Liver (tissue), 10 donors: ENCODE measurements at places on chromosomes 3 and 15.

DNA sequence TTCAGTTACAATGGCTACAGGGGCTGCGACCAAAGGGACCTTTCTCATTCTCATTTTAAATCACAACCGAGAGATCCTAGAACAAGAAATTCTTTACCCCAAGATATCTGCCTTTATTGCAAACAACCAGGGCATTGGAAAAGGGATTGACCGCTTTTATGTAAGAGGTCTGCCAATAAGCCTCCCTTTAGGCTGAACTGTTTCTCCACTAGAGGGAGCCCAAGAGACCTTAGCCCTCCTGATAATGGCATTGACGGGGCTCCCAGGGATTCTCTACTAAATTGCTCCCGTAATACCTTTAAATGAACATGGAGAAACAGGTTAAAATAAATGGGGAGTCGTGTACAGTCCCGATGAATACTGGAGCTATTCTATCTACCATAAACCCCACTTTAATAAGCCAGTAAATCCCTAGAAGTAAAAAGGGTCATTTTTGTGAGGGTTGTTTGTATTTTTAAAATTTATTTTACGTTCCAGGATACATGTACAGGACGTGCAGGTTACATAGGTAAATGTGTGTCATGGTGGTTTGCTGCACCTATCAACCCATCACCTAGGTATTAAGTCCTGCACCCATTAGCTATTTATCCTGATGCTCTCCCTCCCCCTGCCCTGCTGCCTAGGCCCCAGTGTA, 7.5 kb upstream of the IGSF10 start:
- no peak for DNase-seq

DNA sequence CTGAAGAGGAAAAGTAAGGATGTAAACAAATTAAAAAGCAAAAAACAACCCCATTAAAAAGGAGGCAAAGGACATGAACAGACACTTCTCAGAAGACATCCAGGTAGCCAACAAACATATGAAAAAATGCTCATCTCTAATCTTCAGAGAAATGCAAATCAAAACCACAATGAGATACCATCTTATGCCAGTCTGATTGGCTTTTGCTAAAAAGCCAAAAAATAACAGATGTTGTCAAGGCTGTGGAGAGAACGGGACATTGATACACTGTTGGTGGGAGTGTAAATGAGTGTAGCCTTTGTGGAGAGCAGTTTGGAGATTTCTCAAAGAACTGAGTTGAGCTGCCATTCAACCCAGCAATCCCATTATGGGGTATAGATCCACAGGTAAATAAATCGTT, 18.6 kb upstream of the RGMA start:
- DNase-seq, result no peak

DNA sequence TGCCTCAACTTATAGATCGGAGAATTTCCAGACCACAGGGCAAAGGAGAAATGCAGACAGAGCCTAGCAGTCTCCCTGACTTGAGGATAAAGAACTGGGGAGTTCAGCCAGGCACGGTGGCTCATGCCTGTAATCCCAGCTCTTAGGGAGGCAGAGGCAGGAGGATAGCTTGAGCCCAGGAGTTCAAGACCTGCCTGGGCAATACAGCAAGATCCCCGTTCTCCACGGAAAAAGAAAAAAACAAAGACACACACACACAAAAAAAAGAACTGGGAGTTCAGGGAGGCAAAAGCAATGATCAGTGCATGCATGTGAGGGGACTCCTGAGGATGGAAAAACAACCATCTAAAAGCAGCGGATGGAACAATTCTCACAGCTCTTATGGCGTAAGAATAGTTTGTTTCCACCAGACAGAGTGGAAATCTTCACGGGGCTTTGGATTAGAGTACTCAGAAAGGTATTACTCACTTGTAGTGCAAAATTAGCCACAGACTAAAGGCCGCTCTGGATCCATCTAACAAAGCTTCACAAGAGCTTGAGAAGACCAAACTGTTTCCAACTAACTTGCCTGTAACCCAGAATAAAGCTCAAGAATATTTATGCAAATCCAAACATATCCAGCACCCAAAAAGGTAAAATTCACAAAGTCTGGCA, 16.3 kb downstream of the SEC11A start:
- no peak for DNase-seq

DNA sequence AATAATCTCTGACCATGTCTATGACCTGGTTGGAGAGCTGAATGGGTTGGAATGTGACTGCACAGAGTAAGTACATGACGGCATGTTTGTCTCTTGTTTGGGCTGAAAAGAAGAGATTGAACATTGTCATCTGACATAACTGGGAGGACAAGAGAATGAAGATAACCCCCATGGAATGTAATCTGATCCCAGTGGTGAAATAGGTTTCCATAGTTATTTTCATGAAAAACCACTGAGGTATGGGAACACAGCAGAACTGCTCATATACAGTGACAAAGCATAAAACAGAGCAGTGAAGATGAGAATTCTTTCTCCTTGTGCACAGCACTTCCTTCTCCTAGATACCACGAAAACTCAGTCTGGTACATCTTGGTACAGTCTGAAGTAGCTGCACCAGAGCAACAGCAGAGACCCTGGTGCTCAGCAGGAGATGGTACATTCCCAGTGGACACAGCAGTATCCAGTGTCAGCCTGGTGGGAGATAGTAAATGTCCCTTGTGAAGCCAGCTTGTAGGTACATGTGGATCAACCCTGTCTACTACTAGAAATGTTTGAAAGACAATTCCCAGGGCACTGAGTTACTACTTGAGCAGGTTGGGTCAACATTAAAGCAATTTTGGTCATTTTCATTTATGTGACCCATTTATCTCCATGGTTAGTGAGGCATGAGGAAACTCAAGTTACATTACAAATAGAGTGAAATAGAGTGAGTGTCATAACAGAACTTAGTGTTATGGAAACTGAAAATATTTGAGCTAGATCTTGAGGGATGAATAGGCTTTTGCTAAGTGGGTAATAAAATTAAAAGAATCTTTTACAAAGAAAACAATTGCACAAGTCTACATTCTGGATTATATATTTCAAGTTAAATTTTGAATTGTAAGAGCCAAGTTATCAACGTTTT, 178.3 kb downstream of the SUCNR1 start:
- DNase-seq, result no peak

DNA sequence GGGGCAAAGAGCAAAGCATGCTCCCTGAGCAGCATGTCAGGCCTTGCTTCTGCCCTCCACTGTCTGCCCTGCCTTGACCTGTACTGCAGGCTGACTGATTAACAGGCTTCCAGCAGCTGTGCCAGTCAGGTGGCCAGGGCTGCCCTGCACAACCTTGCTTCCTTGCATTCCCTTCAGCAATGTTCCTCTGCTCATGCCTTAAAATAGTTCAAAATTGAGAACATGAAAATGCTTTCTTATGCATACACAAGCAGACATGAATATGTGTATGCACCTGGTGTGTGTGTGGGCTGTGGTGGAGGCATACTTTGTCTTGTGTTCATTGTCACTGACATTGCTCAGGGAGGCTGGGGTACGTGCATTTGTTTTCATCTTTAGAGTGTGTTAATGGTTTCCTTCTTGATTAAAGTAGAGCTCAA, 1.2 kb upstream of the SLC22A13 start:
- no peak for DNase-seq

DNA sequence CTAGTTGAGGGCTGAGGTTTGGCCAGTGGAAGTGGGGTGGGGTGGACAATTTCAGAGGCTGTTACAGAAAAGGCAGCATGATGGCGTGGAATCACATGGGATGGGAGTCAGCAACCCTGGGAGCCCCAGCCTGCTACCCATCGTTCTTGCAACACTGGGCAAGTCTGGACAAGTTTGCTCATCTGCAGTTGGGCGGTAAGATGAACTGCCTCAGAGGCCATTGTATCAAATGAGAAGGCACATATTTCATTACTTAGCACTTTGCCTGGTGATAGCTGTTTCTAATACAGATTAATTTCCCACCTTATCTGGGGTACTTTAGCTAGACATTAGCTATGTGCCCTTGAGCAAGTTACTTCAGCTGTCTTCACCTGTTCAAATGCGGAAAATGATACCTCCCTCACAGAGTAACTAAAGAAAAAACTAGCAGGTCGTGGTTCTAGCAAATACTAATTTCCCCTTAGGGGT, 248.9 kb downstream of the THSD4 start:
- no peak for DNase-seq

GRCh38 chr3:50334339-50335075, 6.1 kb downstream of the RASSF1 start:
- DNase-seq, result no peak

GRCh38 chr3:42680806-42681205, 4.5 kb upstream of the KLHL40 start:
- no peak for DNase-seq

DNA sequence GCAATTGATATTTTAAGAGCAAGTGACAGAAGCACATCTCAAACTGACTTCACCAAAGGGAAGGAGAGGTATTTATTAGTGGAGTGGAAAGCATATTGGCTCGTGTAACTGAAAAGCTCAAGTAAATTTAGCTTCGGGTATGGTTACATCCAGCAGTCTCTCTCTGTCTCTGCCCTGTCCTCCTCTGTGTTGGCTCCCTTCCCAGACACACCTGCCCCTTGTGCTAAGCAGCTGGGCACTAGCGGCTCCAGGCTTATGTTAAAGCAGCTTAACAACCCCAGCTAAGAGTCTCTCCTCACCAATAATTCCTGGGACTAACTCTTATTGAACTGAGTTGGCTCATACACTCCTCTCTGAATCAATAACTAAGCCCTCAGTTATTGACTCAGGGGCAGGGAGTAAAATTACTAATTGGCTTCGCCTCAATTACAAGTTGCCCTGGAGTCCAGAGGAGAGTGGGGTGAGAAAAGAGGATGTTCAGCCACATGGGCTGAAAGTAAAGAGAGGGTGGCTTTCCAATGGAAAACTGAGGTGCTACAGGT, 12.8 kb upstream of the SH3BP5 start:
- DNase-seq, result no peak
